ENCODE measurements at places on chromosomes 1 and 21. TPM values are rescaled to one million over a fixed set of nuclear protein-coding genes. Genes with fewer than 3 reads are reported as not detected.

ARMH1 gene
- 29.7 TPM for total RNA-seq

MAP1LC3C gene
- 0.63 TPM for total RNA-seq

HES3 gene
- total RNA-seq: not detected

ADCY10 gene
- total RNA-seq: 24.6 TPM

Measured in testis (tissue), 5 donors.